Pancreas (tissue), 10 donors: ENCODE measurements at places on chromosomes 16 and 17. TPM values are rescaled to one million over a fixed set of nuclear protein-coding genes. Genes with fewer than 3 reads are reported as not detected.
A peak's percentile ranks its signal among the peaks of the same experiment; 100 is the strongest.

RND2 gene
- polyA plus RNA-seq = 1.1 TPM

CD300LB gene
- 0.08 TPM for polyA plus RNA-seq

KCNAB3 gene
- polyA plus RNA-seq = 8.1 TPM

KRTAP1-5 gene
- not detected for polyA plus RNA-seq

GRCh38 chr17:40322358-40323315 lies 13.7 kb downstream of the RARA start:
- no peak overlapping the region for H3K4me3 ChIP-seq
- peaks cover 17% of the 10 kb centered on the region for H3K4me1 ChIP-seq
- no peaks in the 10 kb centered on the region for H3K27me3 ChIP-seq

- no peaks in the 10 kb centered on the region for H3K4me1 ChIP-seq
- H3K27ac ChIP-seq = no peak overlapping the region
- DNase-seq = no peak
- H3K27me3 ChIP-seq = no peaks in the 10 kb centered on the region
- no peak overlapping the region for H3K4me3 ChIP-seq
- H3K36me3 ChIP-seq = no peaks in the 10 kb centered on the region
These were observed 25.1 kb upstream of the MMD start for GRCh38 chr17:55446581-55447205.

GRCh38 chr17:2087597-2088211 lies 32.8 kb downstream of the HIC1 start:
- no peak overlapping the region for H3K4me3 ChIP-seq
- no peaks in the 10 kb centered on the region for H3K27me3 ChIP-seq
- peaks cover 3% of the 10 kb centered on the region for H3K4me1 ChIP-seq

DNA sequence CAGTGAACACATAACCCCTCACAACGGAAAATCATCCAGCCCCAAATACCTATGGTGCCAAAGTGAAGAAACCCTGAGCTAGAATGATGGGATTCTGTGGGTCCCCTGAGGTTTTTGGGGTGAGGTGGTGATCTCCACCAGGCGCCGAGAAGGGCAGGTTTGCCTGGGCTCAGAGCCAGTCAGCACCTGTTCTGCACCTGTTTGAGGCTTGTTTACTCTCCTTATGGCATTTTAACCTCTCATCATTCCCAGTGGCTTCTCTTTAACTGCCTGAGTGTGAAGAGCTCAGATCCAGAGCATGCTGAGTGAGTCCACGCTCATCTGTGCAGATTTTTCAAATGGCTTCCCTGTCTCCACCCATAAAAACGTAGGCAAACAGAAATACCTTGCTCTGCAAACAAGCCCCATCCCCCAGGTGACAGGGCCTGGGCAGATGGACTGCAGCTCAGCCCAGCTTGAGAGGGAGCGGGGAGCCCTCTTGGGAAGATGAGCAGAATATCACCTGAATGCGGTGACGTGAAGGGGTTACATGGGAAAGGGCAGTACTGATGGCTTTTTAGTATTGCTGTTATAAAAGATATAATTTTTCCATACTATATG lies 40.1 kb upstream of the CLEC19A start:
- no peaks in the 10 kb centered on the region for H3K27me3 ChIP-seq
- H3K4me3 ChIP-seq = no peak overlapping the region
- no peaks in the 10 kb centered on the region for H3K36me3 ChIP-seq
- peak; percentile 26 for DNase-seq
